GM23248 (cell line): ENCODE measurements at places on chromosomes 2 and 18. TPM values are rescaled to one million over a fixed set of nuclear protein-coding genes. Genes with fewer than 3 reads are reported as not detected.

Gene PKDCC
- 9.9 and 12.8 TPM in 2 replicates for total RNA-seq

Gene CPLX4
- total RNA-seq: not detected in 2 replicates

Gene RAB17
- total RNA-seq: 0.76 and 1.7 TPM in 2 replicates

GRCh38 chr18:71442731-71443141 lies 1101.4 kb downstream of the CBLN2 start:
- no peaks in the 10 kb centered on the region for H3K27me3 ChIP-seq
- DNase-seq: peak; percentile 2
- H3K27ac ChIP-seq: no peak overlapping the region

- H3K27ac ChIP-seq: no peak overlapping the region
- H3K36me3 ChIP-seq: no peaks in the 10 kb centered on the region
- no peaks in the 10 kb centered on the region for H3K4me1 ChIP-seq
- H3K4me3 ChIP-seq: no peak overlapping the region
- H3K27me3 ChIP-seq: no peaks in the 10 kb centered on the region
Measured at GRCh38 chr2:101030866-101031554, 28.9 kb downstream of the RPL31 start.

Gene ESPNL
- total RNA-seq: 1.4 and 1.5 TPM in 2 replicates

- H3K36me3 ChIP-seq: no peaks in the 10 kb centered on the region
- peaks cover 3% of the 10 kb centered on the region; the same call in 1 of the 2 replicates for H3K4me1 ChIP-seq
- H3K27me3 ChIP-seq: peaks cover 27% of the 10 kb centered on the region
- no peak for DNase-seq
- H3K4me3 ChIP-seq: no peak overlapping the region
- no peak overlapping the region for H3K27ac ChIP-seq
Measured at GRCh38 chr2:23237147-23237546, 147.8 kb upstream of the KLHL29 start.

DNA sequence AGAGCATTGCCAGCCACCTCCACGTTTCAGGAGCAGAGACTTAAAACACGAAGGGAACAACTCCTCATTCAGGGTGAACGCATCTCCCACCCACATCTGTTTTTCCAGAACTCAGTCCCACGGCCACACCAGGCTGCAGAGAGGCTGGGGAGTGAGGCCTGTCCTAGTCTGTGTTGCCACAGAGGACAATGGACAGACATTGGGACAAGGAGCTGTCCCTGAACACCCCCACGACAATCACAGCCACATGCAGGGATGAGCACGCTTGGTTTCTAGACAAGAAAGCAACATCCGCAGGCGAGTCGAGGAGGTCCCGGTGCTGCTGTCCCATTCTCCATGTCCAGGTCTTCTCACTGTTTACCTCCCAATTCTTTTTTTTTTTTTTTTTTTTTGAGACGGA lies 167.4 kb downstream of the EIPR1 start:
- no peak overlapping the region for H3K27ac ChIP-seq
- no peak overlapping the region for H3K4me3 ChIP-seq
- DNase-seq: no peak
- no peaks in the 10 kb centered on the region for H3K36me3 ChIP-seq
- no peaks in the 10 kb centered on the region for H3K27me3 ChIP-seq

- H3K36me3 ChIP-seq: 0 out of 2 replicates have a peak, but pooled peaks cover 13% of the 10 kb centered on the region
- no peaks in the 10 kb centered on the region for H3K4me1 ChIP-seq
- H3K4me3 ChIP-seq: no peak overlapping the region
- no peaks in the 10 kb centered on the region for H3K27me3 ChIP-seq
Measured at GRCh38 chr2:32212295-32212694, 46.6 kb downstream of the SLC30A6 start.

- no peak overlapping the region for H3K4me3 ChIP-seq
- no peaks in the 10 kb centered on the region; the same call in 1 of the 2 replicates for H3K27me3 ChIP-seq
- H3K27ac ChIP-seq: no peak overlapping the region
- DNase-seq: peak; percentile 53
- H3K36me3 ChIP-seq: no peaks in the 10 kb centered on the region
Measured at GRCh38 chr2:95698146-95698545, 106.3 kb downstream of the TRIM43 start.

Gene TGFBRAP1
- total RNA-seq: 9.0 and 11.3 TPM in 2 replicates

Gene LRP1B
- total RNA-seq: not detected in 2 replicates

GRCh38 chr2:152694161-152694661 lies 23.1 kb downstream of the PRPF40A start:
- peaks cover 21% of the 10 kb centered on the region for H3K36me3 ChIP-seq
- H3K27me3 ChIP-seq: no peaks in the 10 kb centered on the region
- peak overlapping the region; percentile 38 for H3K4me3 ChIP-seq
- peak overlapping the region; percentile 66 for H3K27ac ChIP-seq
- peaks cover 19% of the 10 kb centered on the region for H3K4me1 ChIP-seq

Gene RGPD3
- total RNA-seq: 0.13 and 0.43 TPM in 2 replicates

GRCh38 chr2:174044556-174044955 lies 79.4 kb upstream of the SP3 start:
- H3K4me3 ChIP-seq: no peak overlapping the region
- H3K27ac ChIP-seq: no peak overlapping the region
- DNase-seq: no peak

GRCh38 chr2:69026691-69027459 lies 13.9 kb downstream of the ANTXR1 start:
- no peaks in the 10 kb centered on the region for H3K27me3 ChIP-seq
- DNase-seq: no peak
- no peak overlapping the region for H3K4me3 ChIP-seq
- peak overlapping the region; percentile 16; the same call in 1 of the 2 replicates for H3K27ac ChIP-seq

GRCh38 chr18:3449512-3450011 lies 410 bp upstream of the TGIF1 start:
- peak overlapping the region; percentile 98 for H3K4me3 ChIP-seq
- H3K27ac ChIP-seq: peak overlapping the region; percentile 100
- H3K36me3 ChIP-seq: no peaks in the 10 kb centered on the region
- H3K27me3 ChIP-seq: no peaks in the 10 kb centered on the region
- DNase-seq: peak; percentile 96
- H3K4me1 ChIP-seq: peaks cover 23% of the 10 kb centered on the region

Gene RNF181
- total RNA-seq: 159 and 178 TPM in 2 replicates

DNA sequence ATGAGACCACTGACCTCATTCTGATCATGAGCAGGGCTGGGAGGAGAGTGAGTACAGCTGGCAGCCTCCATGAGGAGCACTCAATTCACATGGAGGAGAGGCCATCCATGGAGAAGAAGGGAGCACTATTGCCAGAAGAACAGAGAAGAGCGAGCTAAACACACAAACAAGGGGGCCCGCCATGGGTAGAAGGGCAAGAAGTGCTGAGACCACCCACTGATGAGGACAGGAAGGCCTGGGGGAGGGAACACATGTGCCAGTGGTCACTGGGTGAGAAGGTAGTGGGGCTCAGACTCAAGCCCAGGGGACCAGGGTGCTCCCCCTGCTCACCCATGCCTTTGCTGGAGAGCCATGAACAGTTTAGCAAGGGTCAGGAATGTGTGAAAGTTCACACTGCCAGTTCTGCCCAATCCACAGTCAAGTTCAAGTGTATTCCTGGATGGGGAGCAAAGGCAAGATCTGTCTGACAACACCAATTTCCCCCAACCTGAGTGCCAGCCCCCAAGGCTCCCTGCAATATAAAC lies 57.7 kb downstream of the TTC32 start:
- H3K4me1 ChIP-seq: no peaks in the 10 kb centered on the region
- DNase-seq: no peak
- H3K27me3 ChIP-seq: 0 out of 2 replicates have a peak, but pooled peaks cover 8% of the 10 kb centered on the region
- H3K36me3 ChIP-seq: no peaks in the 10 kb centered on the region
- H3K27ac ChIP-seq: no peak overlapping the region
- no peak overlapping the region for H3K4me3 ChIP-seq

DNA sequence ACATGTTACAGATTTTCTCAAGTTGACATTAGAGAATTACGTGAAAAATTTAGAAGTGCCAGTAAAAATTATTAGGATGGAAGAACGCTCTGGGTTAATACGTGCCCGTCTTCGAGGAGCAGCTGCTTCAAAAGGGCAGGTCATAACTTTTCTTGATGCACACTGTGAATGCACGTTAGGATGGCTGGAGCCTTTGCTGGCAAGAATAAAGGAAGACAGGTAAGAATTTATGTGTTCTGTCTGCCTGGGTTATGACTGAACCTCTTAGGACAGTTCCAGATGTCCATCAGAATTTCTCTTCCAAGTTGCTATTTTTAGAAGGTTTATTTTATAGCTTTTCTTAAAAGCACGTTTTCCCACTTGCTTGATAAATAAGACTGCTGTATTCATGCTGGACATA lies 371.0 kb downstream of the GALNT13 start:
- no peak for DNase-seq
- no peak overlapping the region for H3K4me3 ChIP-seq
- H3K4me1 ChIP-seq: no peaks in the 10 kb centered on the region
- H3K36me3 ChIP-seq: no peaks in the 10 kb centered on the region

DNA sequence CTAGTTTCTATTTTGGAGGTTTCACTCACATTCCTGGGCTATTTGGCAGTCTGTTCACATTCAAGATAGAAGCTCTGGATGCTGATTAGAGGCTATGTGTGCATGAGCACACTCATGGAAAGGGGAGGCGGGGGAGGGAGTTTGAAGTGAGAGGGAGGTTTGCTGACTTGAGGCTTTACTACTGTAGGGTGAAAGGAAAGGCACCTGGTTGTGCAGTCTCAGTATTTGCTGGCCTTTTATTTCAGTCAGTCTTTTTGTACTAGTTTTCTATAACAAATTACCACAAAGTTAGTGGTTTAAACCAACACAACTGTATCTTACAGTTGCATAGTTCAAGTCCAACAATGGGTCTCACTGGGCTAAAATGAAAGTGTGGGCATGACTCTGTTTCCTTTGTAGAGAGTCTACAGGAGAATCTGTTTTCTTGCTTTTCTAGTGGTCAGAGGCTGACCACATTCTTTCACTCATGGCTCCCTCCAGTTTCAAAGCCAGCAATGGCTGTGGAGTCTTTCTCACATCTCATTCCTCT lies 47.7 kb upstream of the NR4A2 start:
- H3K4me1 ChIP-seq: no peaks in the 10 kb centered on the region
- H3K4me3 ChIP-seq: no peak overlapping the region
- H3K36me3 ChIP-seq: no peaks in the 10 kb centered on the region
- no peaks in the 10 kb centered on the region for H3K27me3 ChIP-seq
- DNase-seq: no peak

Gene DES
- 0.51 and 2.7 TPM in 2 replicates for total RNA-seq

Gene VSNL1
- 1.8 TPM in 1 of 2 replicates, not detected in the other for total RNA-seq

Gene CCDC141
- not detected in 2 replicates for total RNA-seq

Gene SATB2
- total RNA-seq: 6.3 and 9.9 TPM in 2 replicates

GRCh38 chr2:69677914-69678313 lies 34.4 kb upstream of the AAK1 start:
- DNase-seq: no peak
- H3K4me1 ChIP-seq: peaks cover 5% of the 10 kb centered on the region
- no peaks in the 10 kb centered on the region for H3K27me3 ChIP-seq
- H3K36me3 ChIP-seq: no peaks in the 10 kb centered on the region

Gene GPR45
- total RNA-seq: not detected in 2 replicates

- DNase-seq: peak; percentile 42
- no peak overlapping the region for H3K27ac ChIP-seq
- H3K4me1 ChIP-seq: peaks cover 12% of the 10 kb centered on the region
- H3K36me3 ChIP-seq: no peaks in the 10 kb centered on the region
- H3K4me3 ChIP-seq: no peak overlapping the region
Measured at GRCh38 chr2:238808761-238809160, 39.1 kb upstream of the TWIST2 start.

DNA sequence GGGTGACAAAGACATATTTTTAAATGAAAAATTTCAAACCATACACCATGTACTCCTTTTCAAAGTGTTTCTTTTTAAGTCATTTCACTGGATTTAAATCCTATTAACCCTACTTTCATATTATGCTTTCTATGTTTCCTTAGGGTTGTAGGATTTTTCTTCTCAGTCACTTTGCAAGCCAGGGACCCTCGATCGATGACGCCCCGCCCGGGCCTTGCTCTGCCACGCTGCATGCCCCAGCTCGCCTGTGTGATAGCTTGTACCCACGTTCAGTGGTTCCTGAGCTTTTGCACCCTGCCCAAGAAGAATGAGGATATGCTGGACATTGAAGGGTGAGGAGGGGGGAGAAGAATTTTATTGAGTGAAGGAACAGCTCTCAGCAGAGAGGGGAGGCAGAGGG lies 568.0 kb downstream of the TRIB2 start:
- H3K4me1 ChIP-seq: no peaks in the 10 kb centered on the region
- no peak overlapping the region for H3K4me3 ChIP-seq
- H3K36me3 ChIP-seq: no peaks in the 10 kb centered on the region
- no peak overlapping the region for H3K27ac ChIP-seq
- DNase-seq: no peak
- H3K27me3 ChIP-seq: no peaks in the 10 kb centered on the region

- no peak for DNase-seq
- H3K27ac ChIP-seq: no peak overlapping the region
- H3K4me1 ChIP-seq: 0 out of 2 replicates have a peak, but pooled peaks cover 6% of the 10 kb centered on the region
- H3K4me3 ChIP-seq: no peak overlapping the region
- no peaks in the 10 kb centered on the region for H3K27me3 ChIP-seq
Measured at GRCh38 chr2:202121532-202122162, 48.6 kb downstream of the KIAA2012 start.

Gene RGPD6
- total RNA-seq: 22.6 and 27.9 TPM in 2 replicates

Gene ANKRD30BL
- total RNA-seq: not detected in 2 replicates

Gene TRIM54
- not detected in 2 replicates for total RNA-seq

DNA sequence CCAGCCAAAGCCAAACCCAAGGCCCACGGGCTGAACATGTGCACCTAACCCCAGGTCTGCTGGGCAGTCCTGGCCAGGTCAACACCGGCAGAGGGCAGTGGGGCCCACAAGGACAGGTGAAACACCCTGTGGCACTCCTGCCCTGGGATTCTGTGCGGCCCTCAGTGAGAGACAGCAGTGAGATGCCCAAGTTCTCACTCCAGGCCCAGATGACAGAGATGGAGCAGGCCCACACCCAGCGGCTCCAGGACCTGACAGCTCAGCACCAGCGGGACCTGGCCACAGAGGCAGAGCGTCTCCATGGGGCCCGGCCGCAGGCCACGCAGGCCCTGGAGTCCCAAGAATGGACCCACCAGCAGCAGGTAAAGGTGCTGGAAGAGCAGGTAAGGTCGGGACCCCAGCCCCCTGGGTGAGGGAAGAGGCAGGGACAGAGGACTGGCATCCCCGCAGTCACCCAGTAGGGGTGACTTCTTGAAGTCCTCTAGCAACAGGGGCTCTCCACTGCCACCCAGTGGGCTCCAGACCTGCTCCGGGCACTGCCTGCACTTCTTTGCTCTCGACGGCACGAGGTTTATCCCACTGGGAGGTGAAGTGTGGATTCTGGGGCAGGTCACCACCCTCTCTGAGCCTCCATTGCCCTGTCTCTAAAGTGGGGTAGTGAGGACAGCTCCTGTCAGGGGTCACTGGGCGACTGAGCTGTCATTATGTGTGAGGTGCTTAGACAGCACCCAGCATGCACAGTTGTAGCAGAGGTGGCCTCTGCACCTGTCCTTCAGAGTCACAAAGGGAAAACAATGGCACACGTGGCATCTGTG lies 8.8 kb upstream of the SNED1 start:
- no peaks in the 10 kb centered on the region for H3K27me3 ChIP-seq
- DNase-seq: peak; percentile 49
- H3K36me3 ChIP-seq: no peaks in the 10 kb centered on the region
- H3K4me1 ChIP-seq: peaks cover 16% of the 10 kb centered on the region

GRCh38 chr2:13550285-13551231 lies 833.8 kb downstream of the TRIB2 start:
- no peaks in the 10 kb centered on the region for H3K27me3 ChIP-seq
- H3K4me1 ChIP-seq: no peaks in the 10 kb centered on the region
- DNase-seq: no peak
- no peak overlapping the region for H3K27ac ChIP-seq
- H3K36me3 ChIP-seq: no peaks in the 10 kb centered on the region

GRCh38 chr2:138275292-138275690 lies 226.3 kb upstream of the SPOPL start:
- H3K27ac ChIP-seq: no peak overlapping the region
- H3K4me3 ChIP-seq: no peak overlapping the region
- no peak for DNase-seq

GRCh38 chr2:127047054-127047453 lies 59.9 kb downstream of the BIN1 start:
- no peak overlapping the region for H3K27ac ChIP-seq
- no peak overlapping the region for H3K4me3 ChIP-seq
- no peaks in the 10 kb centered on the region for H3K36me3 ChIP-seq
- H3K27me3 ChIP-seq: no peaks in the 10 kb centered on the region
- no peaks in the 10 kb centered on the region for H3K4me1 ChIP-seq

Gene RIT2
- total RNA-seq: not detected in 2 replicates
